ENCODE measurements at places on chromosomes 12 and 14.

- DNase-seq, result no peak
Observed at GRCh38 chr12:11130999-11131398, 3.4 kb downstream of the TAS2R30 start.

DNA sequence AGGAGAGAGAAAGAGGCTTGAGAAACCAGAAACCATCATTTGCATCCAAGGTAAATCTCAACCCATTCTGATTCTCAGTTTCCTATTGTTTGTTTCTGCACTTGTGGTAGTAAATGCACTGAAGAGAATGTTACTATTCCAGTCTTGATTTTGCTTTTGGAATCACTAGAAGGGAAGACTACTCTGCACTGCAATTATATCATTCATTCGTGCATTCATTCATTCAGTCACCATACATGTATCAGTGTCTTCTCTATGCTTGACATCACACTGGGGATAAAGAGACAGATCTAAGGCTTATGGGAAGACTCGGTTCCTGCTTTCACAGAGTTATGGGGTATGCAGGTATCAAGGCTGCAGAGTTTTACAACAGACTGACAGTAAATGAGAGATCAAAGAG is 90.3 kb upstream of the EGLN3 start:
- DNase-seq, result no peak

DNA sequence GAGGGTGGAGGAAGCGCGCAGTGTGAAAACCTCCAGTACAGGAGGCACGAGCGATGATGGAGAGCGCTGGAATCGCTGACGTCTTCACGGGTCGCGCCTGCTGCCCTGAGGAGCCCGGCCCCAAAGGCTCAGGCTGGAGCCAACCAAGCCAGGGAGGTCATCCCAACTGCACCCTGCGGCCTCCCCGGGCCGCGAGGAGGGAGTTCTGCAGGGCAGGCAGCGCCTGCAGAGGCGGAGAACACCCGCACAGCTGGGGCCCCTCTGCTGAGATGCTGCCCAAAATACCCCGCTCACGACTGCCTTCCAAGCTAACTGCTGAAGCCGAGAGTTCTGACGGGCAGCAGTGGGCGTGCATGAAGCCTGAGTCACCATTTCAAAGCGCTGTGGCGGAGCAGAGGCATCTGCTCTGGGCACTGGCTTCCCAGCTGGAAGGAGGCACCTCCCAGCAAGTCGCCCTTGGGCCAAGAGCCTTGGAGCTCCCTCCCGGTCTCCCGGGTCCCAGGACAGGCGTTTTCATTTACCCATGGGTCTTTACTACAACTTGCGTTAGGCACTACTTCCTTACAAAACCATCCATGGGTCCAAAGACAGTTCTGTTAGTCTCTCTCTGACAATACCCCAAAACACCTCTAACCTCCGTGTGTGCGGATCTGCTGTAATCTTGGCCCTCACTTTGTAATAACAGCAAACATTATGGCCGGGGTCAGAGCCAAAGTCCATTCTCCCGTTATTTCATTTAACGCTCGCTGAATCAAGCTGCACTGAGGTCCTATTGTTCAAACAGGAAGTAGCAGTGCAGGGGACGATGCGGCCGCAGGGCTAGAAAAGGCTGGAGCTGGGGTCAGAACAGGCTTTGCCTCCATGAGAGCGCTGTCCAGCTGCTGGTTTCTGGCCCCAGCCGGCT is 60.1 kb upstream of the RIMBP2 start:
- DNase-seq, result no peak

DNA sequence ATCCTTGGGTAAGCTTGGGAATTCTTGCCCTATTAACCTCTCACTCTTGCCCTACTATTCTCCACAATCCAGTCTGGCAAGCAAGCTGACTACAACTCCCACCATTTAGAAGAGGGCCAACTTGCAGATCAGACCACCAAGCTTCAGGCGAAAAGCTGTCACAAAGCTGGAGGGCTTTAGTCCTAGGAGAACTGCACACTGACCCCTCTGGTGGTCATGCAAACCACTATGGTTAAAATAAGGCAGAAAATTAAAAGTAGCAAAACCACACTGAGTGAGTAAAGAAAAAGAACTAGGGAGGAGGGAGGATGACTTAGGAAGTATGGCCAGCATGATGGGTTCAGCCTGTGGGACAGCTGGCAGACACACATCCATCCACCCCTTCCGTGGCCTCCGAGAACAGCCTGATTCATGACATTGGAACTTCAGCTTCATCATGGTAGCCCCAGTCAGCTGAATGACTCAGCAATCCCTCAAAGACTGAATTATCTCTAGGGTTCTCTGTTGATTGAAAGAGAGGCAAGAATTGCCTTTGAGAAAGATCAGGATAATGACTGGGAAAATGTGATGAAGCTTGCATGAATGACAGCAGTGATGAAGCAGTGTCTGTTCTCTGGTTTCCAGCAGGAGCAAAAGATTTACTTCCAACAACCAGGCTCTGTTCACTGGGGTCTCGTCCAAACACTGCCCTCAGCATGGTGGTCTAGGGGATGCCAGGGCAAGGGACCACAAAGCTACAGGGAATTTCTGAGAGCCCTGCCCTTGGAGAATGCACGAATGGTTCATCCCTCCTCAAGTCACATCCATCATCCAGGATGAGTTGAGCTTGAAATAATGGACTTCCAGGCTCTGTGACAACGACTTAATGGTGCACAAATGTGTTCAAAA is 24.4 kb downstream of the PITPNM2 start:
- DNase-seq, result no peak

GRCh38 chr12:113467502-113468364 is 3.9 kb downstream of the LHX5 start:
- no peak for DNase-seq

All from effector memory CD4-positive, alpha-beta T cell (primary cell).